ENCODE measurements at places on chromosomes 1 and 21.

DNA sequence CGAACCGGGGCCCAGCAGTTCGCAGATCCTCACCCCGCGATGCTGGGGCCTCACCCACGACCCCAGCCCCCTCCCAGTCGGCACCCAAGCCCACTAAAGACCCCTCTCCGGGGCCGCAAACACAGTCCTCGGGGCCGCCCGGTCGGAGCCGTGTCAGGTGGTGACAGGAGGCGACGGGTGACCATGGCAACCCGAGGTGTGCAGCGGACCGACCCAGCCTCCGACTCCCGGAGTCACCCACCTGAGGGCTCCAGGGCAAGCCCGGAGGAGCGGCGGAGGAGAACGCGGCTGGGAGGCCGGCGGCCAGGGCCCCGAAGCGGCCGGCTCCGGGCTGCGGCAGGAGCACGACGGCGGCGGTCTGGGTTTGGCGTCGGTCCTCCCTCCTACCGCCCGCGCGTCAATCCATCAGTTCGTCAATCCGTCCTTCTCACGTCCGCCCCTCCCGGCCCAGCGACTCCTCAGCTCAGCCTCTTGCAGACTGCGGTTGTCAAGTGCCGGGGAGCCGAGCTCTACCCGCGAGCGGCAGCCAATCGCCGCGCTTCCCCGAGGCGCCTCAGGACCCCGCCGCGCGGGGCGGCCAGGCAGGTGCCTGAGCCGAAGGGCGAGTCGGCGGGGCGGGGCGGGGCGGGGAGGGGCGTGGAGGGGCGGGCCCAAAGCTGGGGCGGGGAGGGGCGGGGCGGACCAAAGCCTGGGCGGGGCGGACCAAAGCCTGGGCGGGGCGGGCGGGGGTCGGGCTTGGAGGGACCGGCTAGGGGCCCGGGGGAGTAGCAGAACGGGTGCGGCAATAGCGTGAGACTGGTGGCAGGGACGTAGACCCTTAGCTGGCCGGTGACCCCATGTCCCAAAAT lies at the start of gene WDR47:
Gene WDR47 (minus strand): TSS at position 482 of the 848 bp plus-strand sequence. CDS start 18,590 bp downstream, outside the sequence.
- DNase-seq = peak; percentile 94

DNA sequence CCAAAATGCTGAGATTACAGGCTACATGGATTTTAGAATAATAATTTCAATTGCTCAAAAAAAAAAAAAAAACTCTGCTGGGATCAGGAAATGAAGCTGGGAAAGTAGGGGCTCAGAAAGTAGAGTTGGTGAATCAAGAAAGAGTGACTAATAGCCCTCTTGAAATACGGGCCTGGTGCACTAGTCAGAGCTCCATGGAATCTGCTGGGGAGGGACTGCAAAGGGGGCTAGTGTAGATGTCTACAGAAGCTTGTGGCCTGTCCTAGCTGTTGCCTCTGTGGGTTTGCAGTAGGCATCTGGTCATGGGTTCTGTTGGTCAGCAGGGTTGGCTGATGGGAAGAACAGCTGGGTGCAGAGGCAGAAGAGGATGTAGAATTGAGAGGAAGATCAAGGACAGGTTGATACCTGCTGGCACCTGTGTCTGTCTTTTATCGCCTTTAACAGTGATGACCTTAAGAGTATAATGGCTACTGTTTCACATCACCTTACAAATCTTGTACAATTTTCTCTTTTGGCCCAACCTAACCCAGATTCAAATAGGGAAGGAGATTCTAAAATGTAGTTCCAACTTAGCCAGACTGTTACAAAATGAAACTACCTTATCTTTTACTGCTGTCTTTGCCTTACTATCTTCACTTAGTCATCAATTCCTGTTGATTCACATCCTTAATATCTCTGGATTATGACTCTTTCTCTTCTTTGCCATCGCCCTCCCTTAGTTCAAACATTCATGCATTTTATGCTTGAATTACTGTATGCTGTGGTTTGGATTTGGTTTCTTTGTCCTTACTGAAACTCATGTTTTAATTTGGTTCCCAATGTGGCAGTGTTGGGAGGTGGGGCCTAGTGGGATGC lies 126.2 kb downstream of the GIPC2 start:
- no peak for DNase-seq

DNA sequence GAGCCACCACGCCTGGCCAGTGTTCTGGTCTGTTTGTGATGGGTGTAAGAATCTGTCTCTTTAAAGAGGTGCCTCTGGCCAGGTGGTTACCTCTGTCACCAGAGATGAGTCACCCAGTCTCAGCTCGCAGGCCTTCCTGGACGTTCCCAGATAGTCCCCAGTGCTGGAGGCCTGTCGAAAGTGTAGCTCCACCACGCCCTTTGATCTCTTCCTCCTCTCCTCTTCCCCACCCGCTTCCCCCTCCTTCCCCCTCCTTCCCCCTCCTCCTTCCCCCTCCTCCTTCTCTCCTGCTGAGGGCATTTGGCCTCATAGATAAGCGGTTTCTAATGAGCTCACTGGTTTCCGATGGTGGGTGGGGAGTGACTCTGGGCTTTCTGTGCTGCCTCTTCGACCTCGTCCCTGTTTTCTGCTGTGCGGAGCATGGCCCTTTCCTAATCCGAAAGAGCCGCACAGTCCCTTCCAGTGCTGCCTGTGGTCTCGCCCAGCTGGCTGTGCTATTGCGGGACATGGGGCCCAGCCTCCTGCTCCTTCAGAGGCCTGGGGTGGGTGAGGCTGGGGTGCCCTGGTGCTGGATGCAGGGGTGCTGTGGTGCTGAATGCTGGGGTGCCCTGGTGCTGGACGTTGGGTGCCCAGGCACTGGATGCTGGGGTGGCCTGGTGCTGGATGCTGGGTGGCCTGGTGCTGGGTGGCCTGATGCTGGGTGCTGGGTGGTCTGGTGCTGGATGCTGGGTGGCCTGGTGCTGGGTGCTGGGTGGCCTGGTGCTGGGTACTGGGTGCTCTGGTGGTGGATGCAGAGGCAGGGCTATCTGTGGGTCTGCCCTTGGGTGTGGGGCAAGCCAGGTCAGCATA lies 19.2 kb downstream of the AGPAT3 start:
- no peak for DNase-seq

DNA sequence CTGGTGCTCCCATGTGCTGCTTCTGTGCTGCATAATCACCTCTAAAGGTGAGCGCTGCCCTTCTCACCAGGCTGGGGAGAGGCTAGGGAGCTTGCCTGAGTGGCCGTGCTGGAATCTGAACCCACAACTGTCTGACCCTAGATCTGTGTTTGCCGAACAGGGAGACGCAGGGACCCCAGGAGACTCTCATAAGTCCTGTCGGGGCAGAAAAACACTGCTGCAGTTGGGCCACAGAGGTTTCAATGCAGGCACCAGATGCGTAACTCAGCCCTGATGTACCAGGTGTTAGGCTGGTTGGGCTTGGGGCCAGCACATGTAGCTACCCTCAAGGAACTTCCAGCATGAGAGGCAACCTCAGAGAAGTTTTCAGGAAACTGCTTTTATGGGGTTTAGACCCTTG lies 49.5 kb upstream of the DMRTB1 start:
- DNase-seq = no peak

- DNase-seq = no peak
Measured at GRCh38 chr1:207903767-207904166, 7.2 kb downstream of the CD34 start.

- DNase-seq = no peak
Measured at GRCh38 chr1:12174924-12175810, 8.4 kb downstream of the TNFRSF1B start.

- DNase-seq = peak; percentile 62
Measured at GRCh38 chr1:199283794-199284193, 645.0 kb downstream of the PTPRC start.

DNA sequence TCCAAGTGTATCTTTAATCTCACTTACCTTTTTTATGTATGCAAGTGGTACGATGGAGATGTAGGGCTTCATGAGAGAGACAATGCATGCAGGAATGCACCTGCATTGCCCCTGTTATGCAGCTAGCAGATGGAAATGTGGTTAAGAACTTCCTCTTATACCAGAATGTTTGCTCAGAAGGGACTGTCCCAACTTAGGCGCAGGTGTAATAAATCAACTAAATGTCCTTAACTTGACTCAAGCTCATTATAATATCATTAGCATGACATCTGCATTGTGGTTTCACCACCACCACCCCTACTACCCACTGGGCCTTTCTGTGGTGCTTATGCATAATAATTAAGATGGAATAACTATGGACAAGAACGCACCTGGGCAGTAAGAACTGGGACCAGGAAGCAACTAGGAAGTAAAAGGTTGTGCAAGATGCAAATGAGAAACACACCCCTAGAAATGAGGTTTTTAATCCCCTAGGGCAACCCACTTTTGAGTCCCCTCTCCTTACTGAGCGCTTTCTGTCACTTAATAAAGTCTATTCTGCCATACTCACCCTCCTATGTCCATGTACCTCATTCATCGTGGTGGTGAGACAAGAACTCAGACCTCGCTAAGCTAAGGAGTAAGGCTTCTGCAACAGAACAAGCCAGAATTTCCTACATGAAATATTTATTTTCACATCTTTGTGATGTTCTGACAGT lies 1103.3 kb upstream of the B3GALT2 start:
- DNase-seq = peak; percentile 65

- no peak for DNase-seq
Measured at GRCh38 chr1:167270349-167271092, 49.8 kb downstream of the POU2F1 start.

- DNase-seq = no peak
Measured at GRCh38 chr1:37850352-37850955, 8.9 kb downstream of the MTF1 start.

GRCh38 chr1:11873395-11874257 lies 14.9 kb upstream of the NPPB start:
- no peak for DNase-seq

- DNase-seq = peak; percentile 52
Measured at GRCh38 chr1:24150234-24151174, 7.6 kb upstream of the IL22RA1 start.

DNA sequence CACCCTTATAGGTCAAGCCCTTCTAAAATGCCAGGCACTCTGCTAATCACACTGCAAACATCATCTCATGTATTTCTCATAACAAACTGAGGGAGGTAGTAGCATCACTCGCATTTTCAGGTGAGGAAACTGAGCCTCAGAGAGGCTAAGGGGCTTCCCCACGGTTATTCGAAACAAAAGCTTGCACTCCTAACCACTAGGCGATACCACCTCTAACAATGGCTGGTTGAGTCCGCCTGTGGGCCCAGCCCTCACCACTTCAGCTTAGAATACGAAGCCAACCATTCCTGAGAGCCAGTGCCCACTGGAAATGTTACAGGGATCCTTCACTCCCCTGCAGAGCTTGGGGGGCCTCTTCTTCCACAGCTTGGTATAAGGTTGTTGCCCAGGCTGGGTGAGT lies 65.3 kb upstream of the TENT5C start:
- no peak for DNase-seq

DNA sequence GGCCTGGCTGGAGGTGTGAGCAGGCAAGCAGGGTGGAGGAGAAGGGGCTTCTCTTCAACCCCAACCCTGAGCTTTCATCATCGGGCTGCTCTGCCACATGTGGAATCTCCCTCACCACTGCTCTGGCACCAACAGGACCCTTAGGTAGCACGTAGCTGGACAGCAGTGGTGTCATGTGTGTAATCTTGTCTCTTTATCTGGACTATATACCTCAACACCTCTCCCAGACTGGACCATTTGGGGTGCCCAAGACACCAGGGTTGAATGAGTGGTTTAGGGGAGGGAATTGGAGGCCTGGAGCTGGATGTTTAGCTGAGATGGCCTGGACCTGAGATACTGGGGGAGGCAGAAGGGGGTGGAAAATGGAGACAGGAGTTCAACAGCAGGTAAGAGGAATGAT lies 63.0 kb downstream of the UBE2T start:
- DNase-seq = no peak

DNA sequence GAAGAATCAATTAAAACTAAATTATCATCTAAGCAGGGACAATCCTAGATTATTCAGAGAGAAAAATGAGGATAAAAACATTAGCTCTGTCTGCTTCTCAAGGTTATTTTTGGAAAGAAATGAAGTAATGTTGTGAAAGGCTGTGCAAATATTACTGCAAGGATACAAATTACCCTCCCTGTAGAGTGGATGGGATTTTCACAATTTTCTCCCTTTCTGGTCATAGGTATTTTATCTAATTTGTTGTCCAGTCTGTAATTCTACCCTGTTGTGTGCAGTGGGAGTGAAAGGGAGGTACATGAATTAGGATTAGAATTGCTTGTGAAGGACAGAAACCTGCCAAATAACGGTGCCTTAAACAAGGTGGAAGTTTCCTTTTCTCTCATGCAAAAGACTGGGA lies 54.7 kb downstream of the MAP3K7CL start:
- no peak for DNase-seq

DNA sequence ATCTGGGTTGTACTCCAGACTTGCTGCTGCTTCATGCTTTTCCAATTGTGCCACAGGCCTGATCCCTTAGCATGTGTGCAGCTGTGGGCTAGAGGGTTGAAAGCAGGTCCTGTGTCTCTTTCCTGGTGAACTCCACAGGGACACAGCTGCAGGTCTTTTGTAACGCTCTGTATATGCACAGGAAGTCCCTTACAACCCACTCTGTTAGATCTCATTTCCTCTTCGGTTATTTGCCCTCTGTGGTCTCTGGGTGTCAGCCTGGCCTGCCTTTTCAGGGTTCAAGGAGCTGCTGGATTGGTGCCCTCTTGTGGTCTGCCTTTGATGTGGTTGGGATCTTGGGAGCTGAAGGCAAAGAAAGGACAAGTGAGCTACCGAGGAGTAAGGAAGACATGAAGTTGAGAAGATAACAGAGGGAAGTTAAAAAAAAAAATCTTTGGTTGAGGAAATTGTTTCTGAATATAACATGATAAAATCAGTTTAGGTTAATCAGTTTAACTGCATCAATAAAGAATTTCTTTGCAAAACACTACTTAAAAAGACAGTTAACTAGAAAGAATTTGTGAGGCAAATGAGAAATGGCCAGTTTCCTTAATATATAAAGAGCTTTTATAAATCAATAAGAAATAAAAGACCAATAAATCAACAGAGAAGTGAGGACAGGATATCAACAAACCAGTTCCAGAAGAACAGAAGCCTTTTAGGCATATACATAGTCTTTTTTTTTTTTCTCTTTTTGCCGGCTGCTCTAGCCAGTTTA lies 44.1 kb downstream of the UCK2 start:
- DNase-seq = peak; percentile 100

DNA sequence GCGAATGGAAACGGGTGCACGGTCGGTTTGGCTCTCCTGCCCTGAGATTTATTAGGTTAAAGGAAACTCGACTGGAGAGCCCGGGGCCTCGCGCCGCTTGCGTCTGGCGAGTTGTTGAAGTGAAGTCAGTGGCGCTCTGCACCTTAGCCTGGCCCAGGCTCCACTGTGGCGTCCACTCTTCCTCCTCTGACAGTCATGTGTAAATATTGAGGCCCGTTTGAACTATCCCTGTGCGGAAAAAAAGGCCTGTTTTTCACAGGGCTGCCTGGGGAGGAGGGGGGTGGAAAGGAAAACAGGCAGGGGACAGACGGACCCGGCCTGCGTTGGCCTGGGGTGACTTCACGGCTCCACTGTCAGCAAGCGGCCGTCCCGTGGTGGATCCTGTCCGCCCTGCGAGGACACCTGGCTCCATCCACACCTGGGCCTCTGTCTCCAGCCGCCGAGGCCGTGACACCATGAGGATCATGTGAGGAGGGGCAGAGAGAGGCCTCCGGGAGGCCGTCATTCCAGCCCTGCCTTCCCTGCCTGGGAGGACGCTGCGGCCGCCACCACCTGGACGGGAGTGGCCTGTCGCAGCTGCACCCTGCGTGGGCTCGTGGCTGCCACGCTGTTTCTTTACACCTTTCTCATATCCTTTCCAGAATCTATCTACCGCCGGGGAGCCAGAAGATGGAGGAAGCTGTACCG lies 59.8 kb downstream of the FAAP20 start:
- no peak for DNase-seq

Measured in Jurkat, Clone E6-1 (cell line).